ENCODE measurements at places on chromosomes 4 and X. TPM values are rescaled to one million over a fixed set of nuclear protein-coding genes. Genes with fewer than 3 reads are reported as not detected.

Gene TRIM2
- polyA plus RNA-seq: 24.8 TPM

Gene ATP2B3
- polyA plus RNA-seq: not detected

Gene FGF13
- 3.4 TPM for polyA plus RNA-seq

Gene GAGE12F
- not detected for polyA plus RNA-seq
